ENCODE measurements at places on chromosomes 11 and 22.

DNA sequence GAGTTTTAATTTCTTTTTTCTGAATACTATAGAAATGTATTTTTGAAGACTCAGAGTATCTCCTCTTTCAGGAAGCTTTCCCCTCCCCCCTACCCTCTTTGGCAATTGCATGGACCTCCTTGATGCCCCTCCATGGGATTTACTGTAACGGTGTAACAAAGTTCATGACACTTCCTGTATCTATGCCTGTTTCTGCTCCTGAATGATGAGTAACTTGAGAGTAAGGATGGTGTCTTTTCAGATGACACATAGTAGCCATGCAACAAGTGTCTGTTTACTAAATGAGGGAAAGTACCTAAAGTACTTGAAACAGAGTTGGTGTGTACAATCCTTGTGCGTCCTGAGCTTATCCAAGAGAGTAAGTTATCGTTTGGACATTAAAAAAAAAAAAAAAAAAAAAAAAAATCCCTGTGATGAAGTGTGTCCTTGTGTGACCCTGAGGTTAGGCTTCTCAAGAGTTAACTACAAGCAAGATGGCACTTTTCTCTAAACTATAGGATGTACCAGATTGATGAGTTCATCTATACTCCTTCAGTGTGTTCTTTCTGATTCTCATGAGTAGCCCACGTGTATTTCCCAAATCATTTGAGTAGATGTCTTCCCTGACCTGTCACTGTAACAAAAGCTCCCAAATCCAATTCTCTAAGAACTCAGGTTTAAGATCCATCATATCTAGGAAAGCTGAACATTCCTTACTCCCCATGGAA is 7.4 kb downstream of the ETS1 start:
- DNase-seq = no peak

DNA sequence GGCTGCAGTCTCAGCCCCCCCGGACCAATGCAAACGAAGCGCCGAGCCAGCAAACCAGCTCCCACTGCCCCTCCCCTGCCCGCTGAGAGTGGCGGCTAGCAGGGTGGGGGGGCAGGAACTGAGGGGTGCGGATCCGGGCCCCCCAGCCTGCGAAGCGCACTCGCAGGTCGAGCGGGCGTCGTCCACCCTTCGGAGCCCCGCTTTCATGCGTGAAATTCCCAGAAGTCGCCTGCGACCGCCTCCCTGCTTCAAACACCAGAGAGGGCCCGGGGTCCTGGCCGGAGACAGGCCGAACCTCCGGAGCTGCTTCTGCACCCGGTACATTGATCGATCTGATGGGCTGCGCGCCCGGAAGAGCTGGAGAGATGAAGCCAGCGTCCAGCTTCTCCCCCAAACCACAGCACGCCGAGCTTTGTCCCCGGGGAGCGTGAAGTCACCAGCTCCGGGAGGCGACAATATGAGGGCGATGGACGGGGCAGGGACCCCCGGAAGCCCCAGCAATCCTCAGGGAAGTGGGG is 646 bp upstream of the PATZ1 start:
- no peak for DNase-seq

DNA sequence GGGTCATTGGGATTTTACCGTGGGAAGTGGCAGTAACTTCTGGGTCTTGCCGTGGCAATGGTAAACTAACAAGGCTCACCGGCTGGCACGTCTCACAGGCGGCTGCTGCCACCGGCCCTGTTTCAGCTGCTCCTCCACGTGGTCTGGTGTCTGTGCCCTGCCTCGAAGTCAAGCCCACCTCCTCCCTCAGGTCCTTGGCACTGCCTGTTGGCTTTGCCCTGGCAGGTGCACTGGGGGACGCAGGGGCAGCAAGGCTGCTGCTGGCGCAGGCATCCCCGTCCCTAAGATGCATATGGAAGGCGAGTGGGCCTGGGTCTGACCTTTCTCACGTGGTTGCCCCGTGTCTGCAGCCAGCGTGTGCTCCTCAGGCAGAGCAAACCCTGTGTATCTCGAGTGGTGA is 783.6 kb downstream of the BRD1 start:
- DNase-seq = no peak

- no peak for DNase-seq
Observed at GRCh38 chr11:104653407-104653806, 244.9 kb downstream of the CASP12 start.

DNA sequence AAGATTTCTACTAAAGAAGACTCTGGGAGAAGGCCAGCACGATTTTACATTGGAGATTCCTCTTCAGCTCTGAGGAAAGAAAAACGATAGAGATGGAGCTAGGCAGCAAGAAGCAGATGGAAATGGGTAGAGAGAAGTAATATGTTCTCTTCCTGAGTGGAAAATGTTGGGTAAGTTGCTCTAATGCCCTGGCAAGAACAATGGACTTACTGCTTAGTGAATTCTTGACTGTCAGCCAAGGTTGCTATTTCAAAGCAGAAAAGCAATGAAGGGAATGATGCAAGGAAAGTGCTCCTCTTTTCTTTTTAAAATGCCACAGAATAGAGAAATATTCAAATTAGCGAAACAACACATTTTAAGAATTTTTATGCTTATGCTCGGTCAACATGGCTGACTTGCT is 38.4 kb upstream of the CWF19L2 start:
- DNase-seq = no peak

DNA sequence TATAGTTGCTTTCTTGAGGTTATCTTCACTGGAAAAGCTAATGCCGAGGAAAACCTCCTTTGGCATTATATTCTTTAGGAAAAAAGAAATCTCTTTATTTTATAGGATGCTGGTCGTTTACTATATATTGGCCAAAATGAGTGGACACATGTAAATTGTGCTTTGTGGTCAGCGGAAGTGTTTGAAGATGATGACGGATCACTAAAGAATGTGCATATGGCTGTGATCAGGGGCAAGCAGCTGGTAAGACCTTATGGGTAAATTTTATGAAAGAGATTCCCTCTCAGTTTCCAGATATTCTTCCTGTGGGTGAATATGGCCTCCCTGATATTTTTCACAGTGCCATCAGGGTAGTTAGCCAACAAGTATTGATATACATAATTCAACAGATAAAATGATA is 29.4 kb upstream of the TTC36 start:
- DNase-seq = no peak

- no peak for DNase-seq
Observed at GRCh38 chr11:117380676-117381075, 53.0 kb downstream of the CEP164 start.

GRCh38 chr11:14636119-14636518 is 7.5 kb upstream of the PDE3B start:
- DNase-seq = no peak

DNA sequence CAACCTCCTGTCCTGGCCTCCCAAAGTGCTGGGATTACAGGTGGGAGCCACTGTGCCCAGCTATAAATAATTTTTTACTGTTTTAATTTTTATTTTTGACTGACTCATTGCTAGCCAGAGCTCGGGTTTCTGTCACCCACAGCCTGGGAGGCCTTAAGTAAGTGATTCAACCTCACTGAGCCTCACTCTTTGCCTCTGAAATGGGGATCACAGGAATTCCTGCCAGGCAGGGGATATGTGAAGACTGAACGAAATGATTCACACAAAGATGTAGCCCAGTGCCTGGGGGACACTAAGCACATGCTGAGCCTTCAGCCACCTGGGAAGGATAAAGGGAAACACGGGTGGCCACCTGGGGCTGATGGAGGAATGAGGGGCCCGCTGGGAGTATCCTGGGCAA is 3.8 kb upstream of the LRRC74B start:
- no peak for DNase-seq

- no peak for DNase-seq
Observed at GRCh38 chr11:93559681-93560080, 16.5 kb upstream of the SMCO4 start.

- DNase-seq = peak; percentile 70
Observed at GRCh38 chr11:27357250-27357649, 5.8 kb downstream of the CCDC34 start.

- DNase-seq = no peak
Observed at GRCh38 chr11:67375320-67376055, 2.1 kb upstream of the CLCF1 start.

DNA sequence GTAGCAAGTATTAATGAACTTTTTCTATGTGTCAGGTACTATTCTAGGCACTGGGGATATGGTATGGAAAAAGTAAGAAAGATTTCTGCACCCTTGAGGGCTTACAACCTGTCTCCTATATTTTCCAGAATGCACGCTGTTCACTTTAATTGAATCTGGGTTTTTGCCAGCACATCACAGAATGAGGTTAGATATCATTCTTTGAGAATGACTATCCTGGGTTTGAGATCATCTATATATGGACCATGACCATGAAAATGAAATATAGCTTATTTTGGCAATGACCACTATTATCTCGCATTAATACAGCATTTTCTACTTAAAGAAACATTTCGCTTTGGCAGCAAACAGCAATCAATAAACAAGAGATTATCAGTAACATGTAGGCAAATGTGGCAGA is 46.9 kb downstream of the C11orf71 start:
- DNase-seq = no peak

GRCh38 chr22:45934659-45935341 is 42.2 kb downstream of the WNT7B start:
- no peak for DNase-seq

DNA sequence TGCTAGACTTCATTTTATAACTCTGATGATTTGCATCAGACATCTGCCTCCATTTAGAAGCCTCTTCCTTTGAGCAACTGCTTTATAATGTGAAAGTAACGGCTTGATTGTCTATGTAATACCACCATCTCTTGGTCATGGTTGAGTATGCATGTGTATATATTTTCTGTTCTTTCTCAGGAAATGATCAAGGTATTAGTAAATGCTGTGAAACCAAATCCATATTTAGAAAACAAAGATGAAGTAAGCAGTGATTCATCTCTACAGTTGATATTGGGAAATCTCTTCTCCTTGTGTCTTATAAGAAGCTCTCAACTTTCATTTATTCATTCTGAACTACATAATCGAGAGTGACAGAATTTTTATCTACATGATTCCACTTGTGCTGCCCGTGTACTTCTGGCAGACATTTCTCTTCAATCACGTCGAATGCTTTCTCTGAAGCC is 104.6 kb upstream of the ANO3 start:
- DNase-seq = no peak

DNA sequence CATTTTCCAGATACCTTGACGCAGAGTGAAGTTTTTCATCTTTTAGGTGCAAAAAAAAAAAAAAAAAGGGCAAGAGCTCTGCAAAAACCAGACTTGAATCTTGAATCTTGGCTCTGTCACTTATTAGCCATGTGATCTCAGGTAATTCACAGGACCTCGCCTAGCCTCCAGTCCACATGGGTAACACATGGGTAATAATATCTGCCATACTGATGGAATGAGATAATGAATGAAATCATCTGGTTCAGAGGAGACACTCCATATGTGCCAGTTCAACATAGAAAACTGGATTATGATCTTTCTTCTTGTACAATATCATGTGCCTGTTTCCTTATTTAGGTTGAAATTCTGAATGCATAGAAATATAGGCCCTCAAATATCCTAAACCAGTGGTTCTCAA is 8.6 kb upstream of the AMOTL1 start:
- DNase-seq = no peak

- no peak for DNase-seq
Observed at GRCh38 chr11:58994171-58994570, 54.9 kb downstream of the GLYATL1 start.

DNA sequence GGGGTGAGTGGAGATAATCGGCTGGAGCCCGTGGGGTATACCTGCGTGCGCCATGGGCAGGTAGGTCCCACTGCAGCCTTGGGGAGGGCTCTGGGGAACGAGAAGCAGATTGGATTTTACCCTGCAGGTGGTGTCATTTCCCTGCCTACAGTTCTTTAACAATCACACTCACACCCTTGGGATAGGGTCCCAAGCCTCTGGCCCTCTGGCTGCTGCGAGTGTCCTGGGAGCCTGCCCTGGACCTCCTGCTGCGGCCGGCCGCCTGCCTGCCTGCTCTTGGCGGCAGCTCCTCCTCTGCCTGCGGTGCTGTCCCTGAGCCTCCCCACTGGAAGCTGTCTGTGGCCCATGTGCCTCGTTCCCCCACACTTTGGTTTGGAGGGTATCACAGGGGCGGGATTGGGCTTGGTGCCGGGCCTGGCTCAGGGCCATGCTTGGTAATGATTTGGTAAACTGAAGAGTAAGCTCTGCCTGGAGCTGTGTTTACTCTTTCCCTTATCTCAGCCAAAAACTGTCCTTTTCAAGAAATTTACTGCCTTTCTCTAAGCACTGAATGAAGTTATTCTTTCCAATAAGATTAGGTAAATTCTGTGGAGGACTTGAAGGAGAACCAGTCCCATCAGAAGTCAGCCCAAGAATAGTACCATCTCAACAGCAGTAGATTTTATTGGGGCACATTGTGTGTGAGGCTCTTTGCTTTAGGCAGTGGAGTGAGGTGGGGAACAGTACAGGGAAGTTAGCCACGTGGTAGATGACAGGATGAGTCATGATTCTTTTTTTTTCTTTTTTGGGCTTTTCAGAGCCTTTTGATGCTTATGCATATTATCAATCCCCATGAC is 53.7 kb downstream of the TBC1D22A start:
- no peak for DNase-seq

DNA sequence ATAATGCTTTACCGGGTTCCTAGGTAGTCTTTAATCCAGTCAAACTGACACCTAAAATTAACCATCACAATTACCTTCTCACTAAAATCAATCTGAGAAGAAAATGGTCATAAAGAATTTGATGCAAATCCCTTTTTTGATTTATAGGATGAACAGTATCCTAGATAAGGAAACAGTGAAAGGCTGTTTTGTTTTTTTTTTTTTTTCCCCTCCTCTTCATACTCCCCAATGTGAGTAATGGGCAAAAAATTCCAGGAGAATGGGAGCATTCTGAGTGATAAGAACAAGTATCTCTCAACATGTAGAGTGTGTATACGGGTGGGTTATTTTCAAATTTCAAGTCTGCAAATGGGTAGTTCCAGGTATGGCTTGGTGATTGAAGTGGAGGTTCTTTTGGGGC is 28.4 kb downstream of the GRAMD1B start:
- no peak for DNase-seq

- no peak for DNase-seq
Observed at GRCh38 chr11:86978756-86979608, 23.8 kb upstream of the FZD4 start.

DNA sequence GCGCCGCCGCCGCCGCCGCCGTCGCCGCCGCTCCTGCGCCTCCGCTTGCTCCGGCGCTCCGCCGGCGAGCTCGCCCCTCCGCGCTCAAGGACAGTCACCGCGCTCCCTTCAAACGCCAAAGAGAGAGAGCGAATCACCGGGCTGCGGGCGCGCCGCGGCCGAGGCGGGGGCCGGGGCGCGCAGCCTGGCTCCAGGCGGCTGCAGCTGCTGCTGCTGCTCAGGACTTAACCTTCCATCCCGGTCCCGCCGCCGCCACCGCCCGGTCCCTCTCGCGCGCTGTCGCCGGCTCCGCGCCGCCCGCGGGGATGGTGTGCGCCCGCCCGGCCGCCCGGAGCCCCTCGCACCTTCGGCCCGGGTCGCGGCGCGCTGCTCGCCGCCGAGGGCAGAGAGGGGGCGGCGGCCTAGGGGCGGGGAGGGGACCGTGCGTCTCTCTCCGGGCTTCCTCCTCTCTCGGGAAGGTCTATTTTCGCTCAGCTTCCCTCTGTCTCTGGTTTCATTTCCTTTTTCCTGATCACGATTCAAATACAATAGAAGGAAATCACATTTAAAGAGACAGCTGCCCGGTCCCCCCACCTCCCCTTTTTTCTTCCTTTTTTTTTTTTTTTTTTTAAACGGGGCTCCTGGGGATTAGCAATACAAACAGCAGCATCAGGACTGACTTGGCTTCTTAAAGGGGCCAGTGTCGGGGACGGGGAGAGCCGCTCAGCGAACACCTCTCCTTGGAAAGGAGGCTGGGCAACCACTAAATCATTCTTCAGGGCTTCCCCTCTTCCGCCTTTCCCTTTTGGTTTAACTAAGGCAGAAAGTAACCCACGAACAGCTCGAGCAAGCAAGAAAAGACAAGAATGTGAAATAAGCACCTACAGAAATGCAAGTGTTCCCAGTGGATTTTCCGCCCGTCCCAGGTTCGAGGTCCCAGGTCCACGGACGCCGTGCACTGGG is 22.1 kb downstream of the LMO2 start:
- DNase-seq = no peak
